ENCODE measurements at places on chromosomes 1 and 21.

DNA sequence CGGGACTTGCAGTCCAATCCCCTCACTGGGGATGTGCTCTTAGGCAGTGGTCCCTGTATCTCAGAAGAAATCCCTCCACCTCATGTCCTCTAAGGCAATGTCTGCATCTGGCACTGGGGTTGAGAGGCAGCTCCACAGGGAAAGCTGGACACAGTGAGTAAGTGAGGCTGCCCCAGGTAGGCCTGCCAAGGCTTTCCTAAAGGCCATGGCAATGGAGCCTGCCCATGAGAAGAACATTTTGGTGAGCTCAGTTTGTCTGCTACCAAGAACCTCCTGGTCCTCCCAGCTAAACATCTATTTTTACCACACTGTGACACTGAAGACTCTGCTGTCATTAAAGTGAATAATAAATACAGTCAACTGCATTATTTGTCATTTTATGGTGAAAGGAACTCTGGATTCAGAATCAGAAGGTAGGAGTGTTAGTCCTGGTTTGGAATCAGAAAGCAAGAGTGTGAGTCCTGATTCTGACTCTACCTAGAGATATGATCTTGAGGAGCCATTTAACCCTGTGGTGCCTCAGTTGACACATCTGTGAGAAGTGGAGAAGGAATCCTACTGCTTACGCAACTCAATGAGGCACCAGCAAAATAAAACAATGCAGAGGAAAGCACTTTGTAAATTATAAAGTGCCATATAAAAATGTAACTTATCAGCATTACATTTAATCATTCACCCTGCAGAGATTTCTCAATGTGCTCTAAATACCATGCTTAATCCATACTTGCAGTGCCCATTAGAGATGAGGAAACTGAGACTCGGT, 41.0 kb downstream of the TBX15 start:
- DNase-seq = no peak

DNA sequence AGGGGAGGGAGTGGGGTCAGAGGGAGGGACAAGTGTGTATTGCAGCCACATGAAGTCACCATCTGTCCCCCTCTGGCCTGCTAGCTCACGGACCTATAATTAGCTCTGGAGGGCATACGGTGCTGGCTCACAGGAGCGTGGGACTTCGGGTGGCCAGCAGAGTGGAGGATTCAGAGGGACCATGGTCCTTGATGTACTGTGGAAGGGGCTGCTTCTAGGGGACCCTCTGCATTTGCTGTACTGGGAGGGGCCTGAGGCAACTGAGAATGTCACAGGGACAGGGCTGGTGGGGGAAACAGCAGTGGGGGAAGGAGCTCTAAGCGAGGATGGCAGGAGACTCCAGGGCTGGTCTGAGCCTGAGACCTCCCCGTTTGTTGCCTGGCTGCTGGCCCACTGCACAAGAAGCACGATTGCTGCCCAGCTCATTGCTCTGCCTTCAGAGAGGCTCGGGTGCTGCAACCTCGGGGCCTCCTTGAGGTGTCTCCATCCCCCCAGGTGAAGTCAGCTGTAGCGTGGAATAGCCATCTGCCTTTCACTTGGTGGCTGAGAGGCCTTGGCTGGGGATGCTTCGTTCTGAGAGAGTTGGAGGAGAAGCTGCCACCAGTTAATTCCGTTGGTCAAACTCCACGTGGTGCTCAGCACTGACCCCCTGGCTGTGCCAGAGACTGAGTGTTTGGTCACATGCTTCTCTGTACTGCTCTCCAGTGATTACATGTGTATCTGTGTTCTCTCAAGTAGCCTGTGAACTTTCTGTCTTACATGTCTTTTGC, 2.7 kb downstream of the PPFIA4 start:
- no peak for DNase-seq

DNA sequence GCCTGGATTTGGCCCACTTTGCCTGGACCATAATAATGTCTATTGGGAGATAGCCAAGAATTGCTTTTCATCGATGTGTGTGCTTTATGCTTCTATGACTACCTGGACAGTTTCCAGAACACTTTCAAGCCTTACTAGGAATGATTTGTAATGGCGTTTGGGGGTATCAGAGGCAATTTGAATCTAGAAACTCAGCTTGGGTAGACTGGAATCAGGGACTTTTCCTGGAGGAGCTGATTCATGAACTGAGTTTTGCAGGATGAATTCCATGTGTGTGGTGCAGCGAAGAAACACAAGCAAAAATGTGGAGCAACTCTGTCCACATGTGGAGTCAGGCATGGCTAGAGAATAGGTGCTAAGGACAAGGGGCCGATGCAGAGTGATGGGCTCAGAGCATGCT, 11.9 kb upstream of the TMEM61 start:
- DNase-seq = no peak

DNA sequence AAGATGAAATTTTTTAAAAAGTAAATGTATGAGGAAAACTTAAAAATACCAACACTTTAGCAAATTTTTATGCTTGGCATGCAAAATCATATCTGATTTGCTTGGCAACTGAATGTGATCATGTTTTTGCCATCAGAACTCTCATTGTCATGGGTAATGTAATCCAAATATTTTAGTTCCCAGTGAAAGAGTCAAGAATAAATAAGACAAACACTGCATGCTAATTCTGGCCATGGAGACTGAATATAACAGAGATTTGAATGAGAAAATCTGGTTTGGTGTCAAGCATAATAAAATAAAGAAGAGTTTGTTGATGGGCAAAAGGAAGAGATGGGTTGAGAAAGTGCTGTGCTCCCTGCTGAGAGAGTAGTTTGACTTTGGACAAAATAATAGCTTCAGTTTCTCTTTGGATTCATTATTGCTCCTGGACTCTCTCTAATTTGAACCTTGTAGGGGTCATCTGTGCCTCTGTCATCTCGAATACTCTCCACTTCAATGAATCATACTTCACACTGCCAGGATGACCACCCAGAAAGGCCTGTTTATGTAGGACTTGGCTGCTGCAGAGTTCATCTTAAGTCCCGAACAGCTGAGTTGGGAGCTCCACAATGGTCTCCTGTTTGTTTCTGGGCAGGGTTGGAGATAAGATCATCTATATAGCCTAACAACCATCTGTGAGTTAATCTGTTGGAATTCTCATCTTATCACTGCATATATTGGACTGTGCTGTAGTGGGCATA, 34.4 kb downstream of the ADAMTS1 start:
- DNase-seq = no peak

- no peak for DNase-seq
Observed at GRCh38 chr1:164651351-164651951, 92.5 kb downstream of the PBX1 start.

GRCh38 chr1:59375321-59376220, 78.7 kb downstream of the FGGY start:
- DNase-seq = no peak

GRCh38 chr1:235763962-235764361, 102.7 kb downstream of the LYST start:
- DNase-seq = no peak

GRCh38 chr1:21385022-21385421, 54.9 kb upstream of the NBPF3 start:
- DNase-seq = no peak

- peak; percentile 14 for DNase-seq
Observed at GRCh38 chr21:33967086-33967571, 51.5 kb upstream of the ATP5PO start.

DNA sequence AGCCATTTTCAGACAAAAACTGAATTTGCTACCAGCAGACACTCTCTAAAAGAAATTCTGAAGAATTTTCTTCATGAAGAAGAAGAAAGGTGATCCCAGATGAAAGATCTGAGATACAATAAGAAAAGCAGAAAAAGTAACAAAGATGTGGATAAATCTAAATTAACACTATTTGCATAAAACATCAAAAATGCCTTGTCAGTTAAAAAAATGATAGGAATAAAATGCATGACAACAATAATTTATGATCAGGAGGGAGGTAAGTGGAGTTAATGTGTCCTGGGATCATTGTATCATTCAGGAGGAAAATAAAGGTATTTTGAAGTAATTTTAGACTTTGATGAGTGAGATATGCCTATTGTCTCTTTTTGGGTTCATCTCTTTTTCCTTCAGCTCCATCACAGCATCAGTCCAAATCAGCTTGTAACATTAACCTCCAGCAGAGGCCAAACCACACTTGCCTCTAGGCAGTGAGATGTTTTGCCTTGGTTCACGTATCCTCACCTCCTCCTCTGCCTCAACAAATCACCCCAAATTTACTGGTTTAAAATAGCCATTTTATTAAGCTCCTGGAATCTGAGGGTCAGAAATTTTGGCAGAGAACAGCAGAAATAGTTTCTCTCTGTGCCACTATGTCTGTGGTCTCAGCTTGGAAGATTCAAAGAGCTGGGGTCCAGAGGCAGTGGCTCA, 76.9 kb upstream of the HIVEP3 start:
- DNase-seq = peak; percentile 3

DNA sequence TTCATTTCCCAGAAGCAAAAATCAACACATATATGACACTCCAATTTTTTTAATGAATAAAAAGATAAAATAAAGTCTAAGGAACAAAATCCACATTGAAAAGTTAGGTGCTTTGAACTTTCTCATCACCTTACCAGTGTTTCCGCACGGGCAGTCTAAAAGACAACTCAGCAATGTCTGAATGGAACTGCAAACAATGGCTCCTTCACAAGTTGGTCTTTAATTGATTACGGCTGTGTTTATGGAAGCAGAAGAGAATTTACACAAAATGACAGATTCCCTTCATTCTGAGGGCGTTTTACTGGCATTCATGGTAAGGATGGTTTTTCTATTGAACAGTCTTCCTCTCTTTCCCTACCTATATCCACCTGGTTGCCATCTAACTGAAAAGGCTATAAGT, 65.0 kb upstream of the RNPC3 start:
- no peak for DNase-seq

GRCh38 chr1:4652631-4653327, 1.6 kb upstream of the AJAP1 start:
- DNase-seq = no peak

GRCh38 chr1:39657402-39657801, 14.5 kb downstream of the NT5C1A start:
- no peak for DNase-seq

- no peak for DNase-seq
Observed at GRCh38 chr1:151819976-151820623, 11.5 kb downstream of the RORC start.

DNA sequence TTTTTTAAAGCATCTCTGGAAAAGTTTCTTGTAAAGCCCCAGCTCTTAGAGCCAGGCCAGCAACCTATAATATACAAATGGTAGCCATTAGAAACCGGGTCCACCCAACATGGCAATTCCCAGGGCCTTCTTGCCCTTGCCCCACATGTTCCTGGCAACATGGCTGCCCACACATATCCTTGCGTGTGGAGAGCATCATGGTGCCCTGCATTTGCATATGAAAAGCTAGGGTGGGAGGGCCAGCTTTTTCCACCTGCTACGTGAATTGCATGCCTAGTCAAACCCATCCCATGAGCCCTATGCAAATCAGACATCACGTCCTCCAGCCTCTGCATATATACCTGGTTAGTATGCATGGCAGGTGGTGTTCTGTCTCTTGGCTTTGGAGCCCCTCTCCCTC, 88.2 kb downstream of the RABGAP1L start:
- no peak for DNase-seq

DNA sequence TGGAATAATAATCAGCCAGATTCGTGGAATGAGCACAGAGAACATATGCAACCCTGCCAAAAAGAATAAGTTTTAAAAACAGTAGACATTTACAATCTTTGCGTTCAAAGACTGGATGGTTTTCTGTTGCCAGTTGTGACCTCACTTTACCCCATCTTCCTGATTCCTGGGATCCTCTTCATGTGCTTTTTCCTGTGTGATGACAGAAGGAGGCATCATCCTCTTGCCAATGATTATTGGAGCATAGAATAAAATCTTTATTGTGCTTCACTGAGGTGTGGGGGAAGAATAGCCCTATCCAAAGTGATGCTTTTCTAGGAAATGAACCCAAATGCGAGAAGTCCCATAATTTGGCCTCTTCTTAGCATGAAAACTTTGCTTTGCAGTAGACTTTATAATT, 15.0 kb upstream of the BARHL2 start:
- no peak for DNase-seq

DNA sequence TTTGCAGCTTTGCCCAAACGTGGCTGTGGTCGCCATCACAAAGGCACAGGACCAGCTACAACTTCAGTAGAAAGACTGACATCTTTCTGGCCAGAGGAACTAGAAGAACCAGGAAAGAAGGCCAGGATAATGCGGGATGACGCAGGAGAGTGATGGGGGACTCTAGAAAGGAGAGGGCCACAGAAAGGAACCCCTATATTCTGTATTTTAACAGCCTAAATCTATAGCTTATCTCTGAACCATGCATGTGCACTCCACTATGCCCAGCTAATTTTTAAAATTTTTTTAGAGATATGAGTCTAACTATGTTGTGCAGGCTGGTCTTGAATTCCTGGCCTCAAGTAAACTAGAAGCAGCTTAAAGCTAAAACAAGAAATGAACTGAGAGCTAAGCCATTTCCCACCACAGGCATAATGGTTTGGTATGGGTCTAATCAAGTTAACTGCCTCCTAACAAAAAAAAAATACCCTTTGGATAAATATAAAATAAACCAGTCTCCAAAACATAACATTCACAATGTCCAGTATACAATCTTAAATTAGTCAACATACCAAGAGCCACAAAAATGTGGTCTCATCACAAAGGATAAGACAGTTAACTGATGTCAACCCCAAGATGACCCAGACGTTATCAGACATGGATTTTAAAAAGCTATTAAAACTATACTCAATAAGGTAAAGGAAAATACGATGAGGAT, 18.0 kb downstream of the LTN1 start:
- no peak for DNase-seq

GRCh38 chr21:45941717-45942546, 39.6 kb upstream of the COL6A1 start:
- DNase-seq = no peak

DNA sequence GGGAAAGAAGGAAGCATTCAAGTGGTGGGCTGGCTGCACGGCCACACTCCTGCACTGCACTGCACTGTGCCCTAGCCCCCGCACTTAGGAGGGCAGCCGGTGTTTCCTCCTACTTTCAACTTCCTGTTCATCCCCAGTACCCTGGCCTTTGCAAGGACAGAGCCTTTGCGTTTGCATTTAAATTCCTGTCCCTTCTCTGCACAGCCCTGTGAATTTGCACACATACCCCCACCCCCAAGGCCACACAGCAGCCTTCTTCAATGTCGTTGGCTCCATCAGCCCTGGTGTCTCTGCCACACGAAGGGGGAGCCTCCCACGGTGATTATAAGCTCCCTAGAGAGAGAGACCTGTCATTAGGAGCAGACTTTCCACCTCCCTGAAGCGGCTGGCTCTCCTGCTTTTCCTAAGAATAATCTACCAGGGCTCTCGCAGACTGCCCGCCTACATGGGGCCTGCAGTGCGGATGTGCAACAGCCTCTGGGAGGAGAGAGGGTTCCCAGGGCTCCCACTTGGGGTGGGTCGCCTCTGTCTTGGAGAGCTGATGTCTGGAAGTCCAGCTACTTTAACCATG, 13.2 kb upstream of the SLC45A3 start:
- DNase-seq = no peak

- DNase-seq = no peak
Observed at GRCh38 chr1:47870480-47870879, 126.7 kb downstream of the TRABD2B start.

DNA sequence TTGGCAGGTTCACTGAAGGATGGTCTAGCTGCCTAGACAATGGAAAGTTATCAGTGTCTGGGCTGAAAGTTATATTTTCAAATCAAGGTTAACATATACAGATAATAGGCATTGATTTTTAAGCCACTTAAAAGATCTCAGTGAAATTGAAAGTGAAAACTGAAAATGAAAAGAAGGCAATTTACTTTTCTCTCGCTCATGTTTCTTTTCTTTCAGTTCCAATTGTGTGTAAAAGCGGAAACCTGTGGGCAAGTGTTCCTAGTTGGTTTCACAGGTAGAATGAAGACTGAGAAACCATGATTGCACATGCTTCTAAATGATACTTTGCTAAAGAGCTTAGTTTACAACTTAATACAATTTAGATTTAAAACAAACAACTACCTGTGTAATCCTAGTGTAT, 383.7 kb downstream of the ZP4 start:
- DNase-seq = no peak

All from vagina (tissue), 2 donors.